ENCODE measurements at places on chromosomes 1 and 21.

DNA sequence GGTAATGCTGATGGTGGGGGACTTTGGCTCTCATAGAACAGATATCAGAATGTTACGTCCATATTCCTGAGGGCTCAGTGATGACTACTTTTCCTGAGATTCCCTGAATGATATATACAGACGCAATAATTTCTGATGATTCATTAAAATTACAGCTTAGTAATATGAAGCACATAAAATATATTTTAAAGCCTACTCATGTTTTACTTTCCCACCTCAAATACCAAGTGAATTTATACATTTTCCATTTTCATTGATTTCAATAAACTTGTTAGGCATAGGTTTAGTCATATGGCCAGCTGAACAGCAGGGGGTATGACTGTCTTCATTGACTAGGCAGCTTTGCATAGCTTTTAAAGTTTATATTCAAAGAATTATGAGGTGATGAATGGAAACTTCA lies 26.2 kb upstream of the PDC start:
- DNase-seq, result no peak

- DNase-seq, result no peak
These were observed 134.2 kb downstream of the NEK7 start for GRCh38 chr1:198291036-198291435.

DNA sequence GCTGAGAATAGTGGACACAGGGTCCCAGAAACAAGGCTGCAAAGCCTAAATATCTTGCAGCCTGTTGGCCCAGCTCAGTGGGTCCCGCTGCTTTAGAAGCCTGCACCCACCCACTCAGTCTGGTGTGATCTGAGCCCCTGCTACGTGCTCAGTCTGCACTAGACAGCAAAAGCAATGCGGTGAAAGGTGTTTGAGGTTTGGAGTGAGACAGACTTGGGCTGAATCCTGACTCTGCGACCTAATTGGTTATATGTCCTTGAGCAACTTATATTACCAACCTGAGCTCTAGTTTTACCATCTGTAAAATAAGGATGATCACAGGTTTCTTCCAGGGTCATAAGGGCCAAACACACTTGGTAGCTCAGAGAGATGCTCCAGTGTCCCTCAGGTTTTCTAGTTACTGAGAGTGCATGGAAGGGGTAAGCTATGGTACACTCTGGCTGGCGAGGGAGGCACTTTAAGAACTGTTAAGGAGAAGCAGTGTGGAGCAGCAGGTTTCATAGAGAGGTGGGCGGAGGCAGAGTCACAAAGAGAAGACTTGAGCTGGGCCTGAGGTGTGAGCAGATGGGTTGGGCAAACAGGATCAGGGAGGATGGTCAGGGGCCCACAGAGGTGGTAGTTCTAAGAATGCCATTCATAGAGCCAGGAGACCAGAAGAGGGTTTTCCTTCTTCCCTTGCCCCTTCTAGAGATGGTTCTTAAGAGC lies 10.1 kb downstream of the TMEM200B start:
- DNase-seq, result no peak

- DNase-seq, result no peak
These were observed 27.3 kb upstream of the GOLT1A start for GRCh38 chr1:204241050-204241449.

DNA sequence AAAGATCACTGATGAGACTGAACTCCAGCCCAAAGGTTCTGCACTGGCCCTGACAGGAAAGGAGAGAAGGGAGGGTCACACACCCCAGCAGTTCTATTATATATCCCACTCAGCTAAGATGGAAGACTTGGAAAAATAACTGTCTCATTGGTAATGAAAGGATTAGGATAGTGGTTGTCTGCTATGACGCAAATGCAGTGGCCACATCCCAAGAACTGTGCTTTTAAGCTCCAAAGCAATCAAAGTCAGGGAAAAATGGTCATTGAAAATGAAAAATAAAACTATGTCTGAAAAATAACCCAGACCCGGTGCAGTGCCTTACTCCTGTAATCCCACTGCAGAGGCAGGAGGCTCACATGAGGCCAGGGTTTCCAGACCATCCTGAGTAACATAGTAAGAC lies 31.0 kb downstream of the PSMG1 start:
- no peak for DNase-seq

DNA sequence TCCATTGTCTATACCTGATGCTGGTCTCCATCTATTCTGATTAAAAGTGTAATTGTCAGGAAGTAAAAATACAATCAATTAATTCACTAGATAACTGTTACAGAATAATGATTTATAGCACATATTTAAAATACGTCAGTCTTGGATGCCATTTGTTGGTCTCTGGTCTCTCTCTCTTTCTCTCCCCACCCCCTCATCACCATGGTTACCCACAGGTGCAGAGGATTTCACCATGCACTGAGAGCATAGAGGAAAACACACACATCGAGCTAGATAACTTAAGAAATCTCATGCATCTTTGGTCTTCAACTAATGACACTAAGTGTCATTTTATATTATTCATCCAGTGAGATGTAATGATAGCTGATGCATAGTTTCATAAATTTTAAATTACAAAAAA lies 33.4 kb downstream of the LRRC53 start:
- no peak for DNase-seq

DNA sequence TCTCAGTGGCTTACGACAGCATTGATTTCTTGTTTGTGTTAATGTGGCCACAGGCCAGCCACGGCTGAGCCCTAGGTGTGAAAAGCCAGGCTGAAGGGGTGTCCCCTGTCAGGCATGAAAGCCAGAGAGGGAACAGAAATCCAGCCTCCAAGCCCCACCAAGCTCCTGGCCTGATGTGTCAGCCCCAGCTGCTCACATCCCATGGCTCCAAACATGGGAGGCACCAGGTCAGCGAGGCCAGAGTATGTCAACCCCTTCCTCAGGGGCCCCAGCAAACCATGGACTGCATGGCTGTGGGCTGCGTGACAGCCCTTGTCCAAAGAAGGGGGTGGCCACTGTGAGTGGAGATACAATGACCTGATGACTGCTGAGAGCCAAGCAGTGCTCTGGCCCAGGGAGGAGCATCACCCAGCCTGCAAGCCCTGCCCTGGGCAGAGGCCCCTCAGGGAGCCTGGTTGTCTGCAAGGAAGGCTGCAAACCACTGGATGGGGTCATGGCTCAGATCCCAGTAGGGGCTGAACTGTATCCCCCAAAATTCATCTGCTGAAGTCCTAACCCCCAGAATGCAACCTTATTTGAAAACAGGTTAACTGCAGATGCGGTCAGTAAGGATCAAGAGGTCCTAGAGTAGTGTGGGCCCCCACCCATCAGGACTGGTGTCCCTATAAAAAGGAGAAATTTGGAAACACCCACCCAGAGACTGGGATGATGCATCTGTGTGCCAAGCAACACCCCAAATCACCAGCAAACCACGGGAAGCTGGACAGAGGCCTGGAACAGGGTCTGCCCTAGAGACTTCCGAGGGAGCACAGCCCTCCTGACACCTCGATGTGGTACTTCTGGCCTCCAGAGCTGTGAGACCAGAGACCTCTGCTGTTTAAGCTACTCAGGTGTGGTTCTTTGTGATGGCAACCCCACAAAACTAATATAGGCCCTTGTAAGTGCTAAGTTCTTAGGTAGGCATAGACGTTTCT lies 3.3 kb upstream of the MX2 start:
- no peak for DNase-seq

DNA sequence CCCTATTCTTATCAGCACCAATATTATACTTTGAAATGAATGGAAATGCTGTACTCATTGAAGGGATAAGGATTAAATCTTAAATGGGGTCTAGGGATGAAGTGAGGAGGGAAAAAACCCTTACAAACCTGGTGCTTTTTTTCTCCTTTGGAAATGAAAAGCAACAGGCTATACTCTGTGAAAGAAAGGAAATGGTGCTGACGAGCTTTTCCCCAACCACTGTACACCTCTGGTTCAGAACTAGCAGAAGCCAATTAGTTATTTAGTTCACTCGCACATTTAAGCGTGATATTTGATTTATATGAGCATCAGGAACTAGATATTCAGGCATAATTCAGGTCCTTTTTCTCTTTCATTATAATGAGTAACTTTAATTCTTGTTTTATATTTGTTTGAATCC lies 74.5 kb upstream of the S1PR1 start:
- DNase-seq, result no peak

DNA sequence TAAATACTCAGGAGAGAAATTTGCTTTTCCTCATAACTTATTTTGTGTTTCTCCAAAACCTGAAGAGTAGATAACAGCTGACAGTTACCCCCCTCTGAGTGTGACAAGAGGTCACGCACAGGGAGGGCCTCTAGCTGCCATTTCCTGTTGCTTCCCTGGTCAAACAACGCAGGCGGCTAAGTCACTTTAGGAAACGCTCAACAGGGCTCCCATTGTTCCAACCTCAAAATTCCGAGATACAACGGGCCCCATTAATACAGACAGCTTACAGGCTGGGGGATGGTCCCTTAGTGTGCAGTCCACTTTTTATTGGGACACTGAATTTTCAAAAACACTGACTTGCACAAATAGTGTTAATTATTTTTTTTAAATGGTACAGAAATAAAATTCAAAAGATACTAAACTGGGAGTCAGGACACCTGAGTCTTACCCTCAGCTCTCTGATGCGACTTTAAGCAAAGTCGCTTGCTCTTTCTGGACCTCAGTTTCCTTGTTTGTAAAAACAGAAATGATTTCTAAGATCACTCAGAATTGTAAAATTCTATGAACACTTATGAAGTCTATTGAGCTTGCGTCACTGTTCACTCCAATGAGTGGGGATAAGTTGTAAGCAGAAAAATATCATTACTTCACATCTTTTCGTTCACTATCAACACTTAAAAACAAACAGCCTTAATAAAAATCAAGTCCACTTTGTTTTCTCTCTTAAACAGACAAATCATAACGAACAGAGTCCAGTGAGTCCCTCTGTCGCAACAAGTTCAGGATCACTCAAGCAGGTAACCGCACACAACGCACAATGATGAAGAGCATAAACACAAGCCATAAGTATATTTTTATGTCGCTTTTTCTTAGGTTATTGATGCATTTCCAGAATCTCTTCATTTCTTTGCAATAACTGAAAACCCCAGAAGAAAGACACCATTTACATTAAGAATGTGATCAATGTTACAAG lies 13.5 kb downstream of the LZIC start:
- no peak for DNase-seq

DNA sequence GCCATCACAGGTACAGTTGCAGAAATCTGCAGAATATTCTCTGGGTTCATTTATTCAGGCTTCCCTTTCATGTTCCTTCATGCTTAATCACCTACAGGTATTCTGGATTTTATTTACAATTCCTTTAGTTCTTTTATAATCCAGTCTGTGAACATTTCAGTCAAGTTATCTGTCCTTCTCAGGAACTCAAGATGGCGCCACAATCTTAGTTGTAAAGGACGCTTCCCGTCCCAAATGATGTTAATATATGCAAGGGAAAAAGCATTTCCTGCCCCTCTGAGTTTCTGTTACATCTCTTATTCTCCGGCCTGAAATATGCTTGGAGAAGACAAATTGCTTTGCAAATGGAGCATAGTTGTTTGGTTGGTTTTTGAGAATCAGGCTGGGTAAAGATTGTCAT lies 19.3 kb downstream of the F3 start:
- DNase-seq, result no peak

DNA sequence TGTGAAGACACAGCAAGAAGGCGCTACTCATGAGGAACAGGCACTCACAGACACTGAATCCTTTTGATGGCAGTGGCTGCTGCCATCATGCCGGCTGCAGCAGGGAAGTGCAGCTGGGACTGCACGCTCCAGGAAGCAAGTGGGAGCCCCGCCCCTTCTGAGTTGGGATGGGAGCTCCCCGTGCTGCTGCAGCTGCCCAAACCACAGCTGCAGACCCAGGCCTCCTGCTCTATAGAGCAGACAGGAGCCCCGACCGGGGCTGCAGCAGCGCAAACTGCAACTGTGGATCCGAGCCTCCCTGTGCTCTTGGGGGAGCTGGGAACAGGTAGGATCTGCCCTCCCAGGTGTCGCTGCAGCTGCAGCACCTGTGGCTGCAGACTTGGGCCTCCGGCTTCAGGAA lies 65.2 kb upstream of the MARK1 start:
- no peak for DNase-seq

DNA sequence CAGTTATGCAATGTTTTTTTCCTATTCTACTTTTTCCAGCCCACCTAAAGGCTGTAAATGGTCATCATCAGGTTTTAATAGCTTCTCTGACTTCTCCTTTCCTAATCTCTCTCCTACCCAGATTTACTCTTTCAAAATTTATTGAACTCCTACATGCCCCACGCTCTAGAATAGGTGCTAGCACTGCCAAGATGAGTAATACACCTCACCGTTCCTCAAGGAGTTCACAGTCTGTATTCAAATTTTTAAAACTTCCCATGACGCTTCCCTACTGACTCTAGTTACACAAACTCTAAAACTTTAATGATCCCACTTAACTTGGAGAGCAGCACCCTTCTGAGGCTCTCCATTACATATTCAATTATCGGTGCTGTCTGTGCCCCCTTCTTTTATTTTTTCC lies 51.6 kb downstream of the ALG14 start:
- DNase-seq, result no peak

- no peak for DNase-seq
These were observed 407.8 kb upstream of the DAB1 start for GRCh38 chr1:57831624-57832023.

GRCh38 chr1:191977874-191978506 lies 180.3 kb upstream of the RGS18 start:
- no peak for DNase-seq

- no peak for DNase-seq
These were observed 12.5 kb downstream of the EPS15 start for GRCh38 chr1:51506537-51506936.

GRCh38 chr1:21937372-21938121 lies 437 bp upstream of the HSPG2 start:
- peak; percentile 56 for DNase-seq

GRCh38 chr1:85179522-85179921 lies 21.3 kb downstream of the SYDE2 start:
- DNase-seq, result no peak

DNA sequence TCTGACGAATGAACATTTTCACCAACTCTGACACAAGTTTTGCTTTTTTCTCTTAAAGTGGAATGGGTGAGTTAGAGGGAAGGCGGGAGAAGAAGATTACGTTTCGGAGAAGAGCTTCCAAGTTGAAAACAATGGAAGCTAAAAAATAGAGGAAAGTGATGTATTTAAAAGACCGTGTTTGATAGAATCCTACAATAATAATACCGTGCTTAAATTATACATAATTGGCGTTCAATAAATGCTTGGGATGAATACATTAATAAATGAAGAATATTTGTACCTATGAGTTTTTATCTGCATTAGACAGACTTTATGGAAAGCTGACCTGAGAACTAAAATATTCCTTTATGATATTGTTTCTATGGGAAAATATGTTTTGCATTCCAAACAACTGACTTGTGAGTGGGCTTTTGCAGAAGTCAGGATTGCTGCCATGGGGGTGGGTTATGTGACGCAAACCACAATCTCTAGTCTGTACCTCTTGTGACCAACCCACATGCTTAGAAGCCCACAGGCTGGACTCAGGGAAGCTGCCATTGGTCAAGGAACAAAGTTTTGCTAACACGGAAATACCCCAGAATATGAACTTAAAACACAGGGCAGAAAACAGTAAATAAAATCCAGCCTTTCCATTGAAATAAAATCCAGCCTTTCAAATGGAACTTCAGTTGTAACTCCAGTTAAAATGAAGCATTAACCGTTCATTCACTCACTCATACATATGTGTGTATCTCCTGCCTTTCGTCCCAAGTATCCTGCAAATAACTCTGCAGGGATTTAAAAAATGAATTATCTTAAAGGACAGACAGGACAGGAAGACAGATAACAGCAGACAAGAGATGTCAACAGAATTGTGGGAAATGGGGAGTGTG lies 21.3 kb upstream of the ATF3 start:
- no peak for DNase-seq

Measured in stimulated activated CD4-positive, alpha-beta T cell treated with anti-CD3 and anti-CD28 coated beads, Interleukin-15, amount 100 ng/mL, for 48 hours (primary cell).